Stimulated activated CD4-positive, alpha-beta T cell treated with anti-CD3 and anti-CD28 coated beads, Interleukin-15, amount 100 ng/mL, for 1 hour (primary cell): ENCODE measurements at places on chromosomes 1 and 21.

- no peak for DNase-seq
Observed at GRCh38 chr1:22207511-22208267, 64.8 kb upstream of the WNT4 start.

DNA sequence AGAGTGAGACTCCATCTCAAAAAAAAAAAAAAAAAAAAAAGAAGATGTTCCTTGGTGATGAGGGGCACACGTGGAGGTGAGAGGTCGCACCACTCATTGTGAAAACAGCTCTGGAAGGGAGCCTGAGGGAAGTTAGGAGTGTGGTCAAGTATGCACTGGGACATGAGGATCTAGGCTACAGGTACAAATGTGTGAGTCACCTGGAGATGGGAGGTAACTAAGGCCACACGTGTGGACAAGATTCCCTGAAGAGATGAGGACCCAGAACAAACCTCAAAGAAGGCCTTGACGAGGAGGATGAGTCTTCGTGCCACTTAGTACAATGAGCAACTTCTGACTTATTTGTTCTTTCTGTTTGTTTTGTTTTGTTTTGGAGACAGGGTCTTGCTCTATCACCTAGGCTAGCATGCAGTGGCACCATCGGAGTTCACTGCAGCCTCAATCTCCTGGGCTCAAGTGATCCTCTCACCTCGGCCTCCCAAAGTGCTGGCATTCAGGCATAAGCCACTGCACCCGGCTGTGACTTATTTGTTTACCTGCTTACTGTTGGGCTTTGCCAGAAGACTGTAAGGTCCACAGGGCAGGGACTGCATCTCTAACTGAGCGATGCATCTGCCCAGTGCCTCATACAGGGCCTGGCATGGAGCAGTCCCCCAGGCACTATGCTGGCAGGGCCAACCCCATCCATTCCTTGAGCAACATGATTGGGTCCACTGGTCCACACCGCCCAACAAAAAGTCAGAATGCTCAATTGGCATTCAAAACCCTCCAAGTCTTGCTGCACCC lies 6.4 kb downstream of the ASAP3 start:
- DNase-seq = no peak

GRCh38 chr1:210207597-210208450 lies 24.8 kb upstream of the SERTAD4 start:
- no peak for DNase-seq

- no peak for DNase-seq
Observed at GRCh38 chr1:228837817-228838716, 102.8 kb downstream of the RHOU start.

DNA sequence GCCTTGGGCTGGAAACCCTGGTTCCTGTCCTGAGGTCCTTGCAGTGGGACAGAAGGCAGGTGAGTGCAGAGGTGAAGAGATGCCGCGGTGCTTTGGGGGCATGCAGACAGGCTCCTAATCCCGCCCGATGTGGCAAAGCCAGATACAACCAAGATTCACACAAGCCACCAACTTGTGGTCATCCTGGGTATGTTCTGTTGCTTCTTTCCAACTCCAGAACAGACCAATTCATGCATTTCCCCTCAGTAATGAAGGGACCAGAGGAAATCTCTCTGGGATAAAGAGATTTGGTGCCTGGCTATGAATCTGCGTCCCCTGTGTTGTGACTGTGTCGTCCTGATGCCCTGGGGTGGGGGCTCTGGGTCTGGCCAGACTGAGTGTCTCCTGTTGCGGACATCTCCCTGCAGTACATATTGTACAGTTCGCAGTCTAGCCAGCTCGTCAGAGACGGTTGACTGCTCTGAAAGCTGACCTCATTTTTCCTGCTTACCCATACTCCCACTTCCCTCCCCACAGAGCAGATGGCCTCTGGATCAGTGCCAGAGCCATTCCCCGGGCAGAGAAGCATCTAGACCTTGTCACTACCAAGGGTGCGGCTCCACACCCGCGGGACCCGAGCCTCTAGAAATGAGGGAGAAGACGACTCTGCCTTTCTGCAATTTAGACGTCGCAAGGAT lies 216.3 kb downstream of the KIF26B start:
- no peak for DNase-seq

DNA sequence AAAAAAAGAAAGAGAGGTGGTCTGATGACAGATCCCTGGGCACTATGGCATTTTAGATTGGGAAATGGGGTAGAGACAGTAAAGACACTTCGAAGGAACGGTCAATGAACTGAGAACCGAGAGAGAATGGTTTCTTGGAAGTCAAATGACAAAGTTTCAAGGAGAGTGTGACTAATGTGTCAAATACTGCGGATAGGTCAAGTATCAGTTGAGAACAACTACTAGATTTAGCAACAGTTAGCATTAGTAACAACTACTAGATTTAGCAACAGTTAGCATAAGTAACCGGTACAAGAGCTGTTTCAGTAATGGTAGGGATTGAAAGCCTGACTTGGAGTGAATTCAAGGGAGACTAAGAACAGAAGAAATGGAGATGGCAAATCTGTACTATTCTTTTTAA lies 35.0 kb downstream of the UROD start:
- no peak for DNase-seq

- no peak for DNase-seq
Observed at GRCh38 chr1:47742890-47743760, 254.1 kb downstream of the TRABD2B start.
